ENCODE measurements at places on chromosomes 11 and 22. TPM values are rescaled to one million over a fixed set of nuclear protein-coding genes. Genes with fewer than 3 reads are reported as not detected.

DNA sequence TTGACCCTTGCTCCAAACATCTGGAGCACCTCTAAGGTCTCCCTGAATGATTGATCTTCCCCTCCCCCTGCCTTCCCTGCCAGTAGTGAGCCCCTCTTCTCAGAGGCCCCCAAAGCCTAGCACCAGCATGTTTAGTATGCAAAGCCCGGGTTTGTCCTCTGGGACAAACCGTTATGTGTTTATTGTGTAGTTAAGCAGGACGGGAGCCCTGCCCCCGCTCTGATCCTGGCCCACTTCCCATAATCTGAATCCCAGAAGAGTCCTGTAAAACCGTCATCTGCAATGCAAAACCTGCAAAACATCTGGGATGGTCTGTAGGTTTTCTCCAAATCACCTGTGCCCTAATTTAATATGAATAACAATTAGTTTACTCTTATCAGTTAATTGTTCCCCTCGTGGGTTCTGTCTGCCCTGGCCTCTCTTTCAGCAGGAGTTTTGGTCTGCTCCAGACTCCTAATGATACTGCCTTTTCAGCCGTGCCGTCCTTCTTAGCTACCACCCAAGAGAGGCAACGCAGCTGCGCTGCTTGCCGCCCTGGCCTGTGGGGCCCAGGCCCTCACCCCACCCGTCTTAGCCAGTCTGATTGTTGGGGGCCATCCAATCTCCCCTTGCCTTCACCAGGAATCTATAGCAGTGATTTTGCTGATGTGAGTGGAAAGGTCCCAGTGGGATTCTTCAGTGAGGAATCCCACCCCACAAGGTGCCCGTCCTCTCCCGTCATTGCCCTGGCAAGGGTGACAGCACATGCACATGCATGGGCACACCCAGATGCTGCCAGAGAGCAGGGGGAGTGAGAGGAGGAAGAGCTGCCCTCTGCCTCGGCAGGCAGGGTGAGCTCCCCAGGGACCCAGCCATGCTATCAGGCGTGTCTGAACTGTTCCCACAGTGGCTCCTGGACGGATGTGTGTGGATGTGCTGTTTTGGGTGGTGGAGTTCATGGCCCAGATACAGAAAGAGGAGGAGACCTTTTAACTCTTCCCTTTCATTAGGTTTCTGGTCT is 3.0 kb upstream of the B3GAT1 start:
- no peaks in the 10 kb centered on the region for H3K4me1 ChIP-seq
- peaks cover 47% of the 10 kb centered on the region for H3K27me3 ChIP-seq
- H3K36me3 ChIP-seq = no peaks in the 10 kb centered on the region
- DNase-seq = no peak
- no peak overlapping the region for H3K4me3 ChIP-seq

DNA sequence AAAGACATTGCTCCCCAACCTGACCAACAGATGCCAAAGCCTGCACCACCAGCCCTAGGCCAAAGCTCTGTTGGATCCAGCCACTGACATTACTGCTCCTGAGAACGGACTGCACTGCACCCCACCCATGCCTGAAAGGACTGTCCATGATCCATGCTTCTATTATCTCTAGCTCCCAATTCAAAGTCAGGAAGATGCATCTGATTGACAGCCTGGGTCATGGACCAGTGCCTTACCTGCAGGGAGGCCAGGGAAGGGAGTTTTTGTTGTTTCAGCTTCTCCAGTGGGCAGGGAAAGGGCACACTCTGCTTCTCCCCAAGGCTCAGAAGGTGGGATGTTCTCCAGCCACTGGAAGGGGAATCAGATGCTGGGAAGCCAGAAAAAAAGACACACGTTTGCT is 4.8 kb upstream of the PRDM11 start:
- H3K4me3 ChIP-seq = no peak overlapping the region
- peaks cover 6% of the 10 kb centered on the region for H3K4me1 ChIP-seq
- DNase-seq = no peak
- H3K27me3 ChIP-seq = peaks cover 13% of the 10 kb centered on the region

DNA sequence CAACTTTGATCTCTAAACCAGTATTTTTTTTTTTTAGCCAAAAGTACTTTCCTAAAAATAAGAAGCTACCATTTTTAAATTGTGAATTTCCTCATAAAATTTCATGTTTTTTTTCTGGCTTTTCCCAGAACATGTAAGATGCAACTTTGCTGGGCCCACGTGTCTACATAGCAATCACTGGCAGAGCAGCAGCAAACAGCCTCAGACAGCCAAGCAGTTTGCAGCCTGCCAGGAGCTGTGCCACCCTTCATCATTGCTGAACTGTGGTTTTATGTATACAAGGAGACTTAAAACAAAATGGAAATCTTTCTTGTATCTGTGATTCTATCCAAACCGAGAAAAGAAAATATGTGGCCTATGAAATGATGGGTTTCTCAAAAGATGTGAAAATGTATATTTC is 110.2 kb downstream of the GRIA4 start:
- no peak for DNase-seq
- H3K27me3 ChIP-seq = no peaks in the 10 kb centered on the region
- H3K4me3 ChIP-seq = no peak overlapping the region
- peaks cover 7% of the 10 kb centered on the region for H3K4me1 ChIP-seq
- no peaks in the 10 kb centered on the region for H3K36me3 ChIP-seq

The RIBC2 gene
- 0.26 TPM for total RNA-seq

The SNX32 gene
- total RNA-seq = not detected

The KCNE3 gene
- not detected for total RNA-seq

The TTC36 gene
- 0.52 TPM for total RNA-seq

The GLYAT gene
- not detected for total RNA-seq

The SEC14L2 gene
- total RNA-seq = 20.0 TPM
